Fibroblast of skin of left biceps (primary cell): ENCODE measurements at places on chromosomes 1 and 21.

DNA sequence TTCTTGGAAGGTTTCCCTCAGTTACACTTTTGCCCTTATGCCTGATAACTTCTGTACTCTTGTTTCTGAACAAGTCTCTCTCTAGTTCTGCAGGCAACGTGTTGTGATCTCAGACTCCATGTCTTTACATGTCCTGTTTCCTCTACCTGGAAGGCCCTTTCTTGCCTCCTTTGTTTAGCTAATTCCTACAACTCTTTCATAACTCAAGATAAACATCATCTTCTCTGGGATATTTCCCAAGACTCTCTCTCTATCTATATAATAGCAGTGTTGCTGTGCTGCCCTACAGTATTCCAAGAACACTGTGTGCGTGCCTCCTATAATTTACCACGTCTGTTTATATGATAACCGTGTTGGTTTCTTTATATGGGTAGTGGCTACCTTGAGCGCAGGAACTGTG lies 47.8 kb downstream of the CHRM3 start:
- DNase-seq = no peak

DNA sequence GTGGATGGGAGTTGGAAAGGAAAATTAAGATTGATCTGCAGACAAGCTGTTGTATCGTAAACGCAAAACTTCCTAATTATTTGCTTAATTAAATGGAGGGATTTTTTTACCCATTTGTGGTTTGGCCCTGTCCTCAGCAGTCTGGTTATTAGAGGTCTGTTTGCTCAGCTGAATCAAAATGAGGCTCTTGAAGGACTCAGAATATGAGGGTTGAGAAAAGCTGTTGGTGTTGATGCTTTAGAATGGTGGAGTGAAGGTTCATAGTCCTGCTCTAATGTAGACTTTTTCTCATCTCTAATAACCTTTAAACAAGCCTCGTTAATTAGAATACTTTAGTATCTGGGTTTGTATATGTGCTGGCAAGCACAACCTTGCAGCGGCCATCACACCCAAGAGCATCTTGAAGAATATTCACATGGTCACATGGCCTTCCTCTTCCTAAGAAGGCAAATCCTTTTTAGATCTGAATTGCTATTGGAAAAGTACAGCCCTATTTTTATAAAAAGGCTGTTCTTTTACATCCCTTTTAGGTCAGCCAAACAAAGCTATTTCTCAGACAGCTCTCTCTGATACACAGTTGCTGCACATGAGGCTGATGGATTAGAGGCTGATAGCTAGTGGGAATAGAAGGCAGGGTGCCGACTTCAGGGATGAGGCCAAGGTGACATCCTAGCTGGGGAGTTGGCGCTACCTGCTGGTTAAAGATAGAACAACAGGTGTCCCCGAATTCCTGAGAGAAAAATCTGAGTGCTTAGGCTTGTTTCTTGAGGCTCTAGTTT lies 53.8 kb downstream of the MACF1 start:
- no peak for DNase-seq

GRCh38 chr1:172391976-172392375 lies 28.5 kb upstream of the C1orf105 start:
- no peak for DNase-seq

- no peak for DNase-seq
These were observed 242.7 kb upstream of the IRF2BP2 start for GRCh38 chr1:234852659-234853058.

DNA sequence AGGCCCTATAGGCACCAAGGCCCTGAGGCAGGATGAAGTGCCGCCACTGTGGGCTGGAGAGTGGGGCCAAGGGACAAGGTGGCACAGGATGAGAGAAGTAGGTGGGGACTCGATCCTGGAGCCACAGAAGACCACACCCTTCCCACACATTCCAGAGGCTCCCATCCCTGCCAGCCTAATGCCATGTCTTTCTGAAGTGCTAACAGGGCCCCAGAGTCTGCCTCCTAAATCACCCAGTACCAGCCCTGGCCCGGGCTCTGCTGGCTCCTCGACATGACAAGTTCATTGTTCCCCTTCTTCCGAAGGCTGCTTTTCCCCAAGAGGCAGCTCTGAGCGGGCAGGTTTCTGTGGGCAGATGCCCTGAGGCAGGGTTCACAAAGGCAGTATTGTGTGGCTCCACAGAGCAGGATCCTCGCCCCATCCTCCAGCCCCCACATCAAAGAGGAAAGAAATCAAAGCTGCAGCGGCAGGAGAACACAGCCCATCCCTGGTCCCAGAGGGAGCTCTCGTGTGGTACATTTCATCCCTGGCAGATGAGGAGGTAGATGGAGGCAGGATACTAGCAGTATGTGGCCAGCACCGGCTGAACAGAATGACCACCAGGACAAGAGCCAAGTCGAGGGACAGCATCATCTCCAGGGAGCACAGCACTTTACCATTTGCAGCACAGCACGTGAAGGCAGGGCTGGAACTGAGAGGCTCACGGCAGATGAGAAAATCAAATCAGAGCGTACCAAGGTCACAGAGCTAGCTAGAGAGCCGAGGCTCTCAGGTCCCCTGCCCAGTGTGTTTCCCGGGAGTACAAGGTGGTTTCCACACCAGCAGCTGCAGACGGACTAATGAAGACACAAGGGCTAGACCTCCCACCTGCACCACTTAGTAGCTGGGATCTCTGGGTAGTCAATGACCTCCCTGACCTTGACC lies 64.8 kb downstream of the SYF2 start:
- DNase-seq = no peak

DNA sequence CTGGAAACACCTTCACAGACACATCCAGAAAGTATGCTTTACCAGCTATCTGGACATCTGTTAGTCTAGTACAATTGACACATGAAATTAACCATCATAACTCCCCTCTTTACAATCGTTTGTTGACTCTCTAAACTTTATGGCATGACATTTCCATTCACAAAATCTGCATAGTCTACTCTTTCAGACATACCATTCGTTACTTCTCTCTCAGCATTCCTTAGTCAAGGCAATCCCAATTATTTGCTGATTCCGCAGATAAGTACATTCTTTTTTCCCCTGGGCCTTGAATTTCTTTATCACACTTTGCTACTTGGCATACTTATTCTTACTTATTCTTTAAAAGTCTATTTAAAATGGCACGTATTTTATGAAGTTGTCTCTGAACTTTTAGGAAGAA lies 15.1 kb upstream of the CRB1 start:
- DNase-seq = no peak

- peak; percentile 7 for DNase-seq
These were observed 23.8 kb upstream of the KCNA10 start for GRCh38 chr1:110542725-110543124.

- no peak for DNase-seq
These were observed 4.1 kb downstream of the S100A2 start for GRCh38 chr1:153561466-153561985.

DNA sequence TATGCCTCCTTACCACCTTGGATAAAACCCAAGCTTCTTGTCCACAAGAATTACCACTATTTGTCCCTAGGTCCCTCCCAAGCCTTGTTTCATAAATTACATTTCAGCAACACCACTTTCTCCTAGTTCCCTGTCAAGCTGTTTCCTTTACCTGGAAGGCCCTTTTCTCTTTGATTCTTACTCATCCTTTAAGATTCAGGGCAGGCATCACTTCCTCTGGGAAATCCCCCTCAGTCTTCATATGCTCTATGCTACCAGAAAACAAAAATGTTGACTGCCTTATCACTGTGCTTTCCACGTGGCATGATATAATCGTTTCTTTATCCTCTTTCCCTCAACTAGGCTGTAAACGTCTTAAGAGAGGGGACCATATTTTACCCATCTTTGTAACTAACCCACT lies 102.7 kb downstream of the LYST start:
- no peak for DNase-seq

GRCh38 chr1:208933984-208934525 lies 649.5 kb upstream of the CAMK1G start:
- no peak for DNase-seq

- DNase-seq = no peak
These were observed 5.5 kb upstream of the ANKRD65 start for GRCh38 chr1:1426496-1427105.

GRCh38 chr1:212520746-212521145 lies 87.8 kb upstream of the ATF3 start:
- no peak for DNase-seq

GRCh38 chr1:43381612-43382011 lies 8.0 kb downstream of the MED8 start:
- DNase-seq = no peak

DNA sequence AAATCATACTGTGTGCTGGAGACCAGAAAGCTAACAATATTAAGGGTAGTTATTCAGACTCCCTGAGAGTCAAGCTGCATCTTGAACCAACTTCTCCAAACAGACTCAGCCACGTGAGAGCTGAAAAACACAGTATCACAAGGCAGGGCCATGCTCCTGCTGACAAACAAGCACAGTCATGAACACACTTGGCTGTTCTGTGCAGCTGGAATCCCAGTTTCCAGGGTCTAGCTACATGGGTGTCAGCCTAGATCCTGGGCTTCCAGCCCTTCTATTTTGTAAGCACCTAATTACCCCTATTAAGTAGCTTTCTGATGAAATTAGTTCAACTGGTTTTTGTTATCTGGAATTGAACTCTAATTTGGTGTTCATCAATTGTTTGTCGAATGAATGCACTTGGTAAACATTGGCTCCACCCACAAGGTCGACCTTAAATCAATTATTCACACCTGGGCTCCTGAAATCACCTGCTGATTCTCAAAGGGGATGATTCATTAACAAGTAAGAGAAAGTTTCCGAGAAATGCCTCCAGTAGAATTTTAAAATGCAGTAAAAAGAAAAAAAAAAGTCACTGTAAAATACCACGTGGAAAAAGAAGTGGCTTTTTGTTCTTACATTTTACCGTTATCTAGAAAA lies 179.3 kb downstream of the ZC3H11B start:
- no peak for DNase-seq

GRCh38 chr1:248825136-248825535 lies 579 bp downstream of the SH3BP5L start:
- DNase-seq = no peak

GRCh38 chr1:69191335-69191734 lies 376.4 kb upstream of the LRRC7 start:
- no peak for DNase-seq

GRCh38 chr1:77126307-77126706 lies 92.9 kb downstream of the PIGK start:
- peak; percentile 40 for DNase-seq

DNA sequence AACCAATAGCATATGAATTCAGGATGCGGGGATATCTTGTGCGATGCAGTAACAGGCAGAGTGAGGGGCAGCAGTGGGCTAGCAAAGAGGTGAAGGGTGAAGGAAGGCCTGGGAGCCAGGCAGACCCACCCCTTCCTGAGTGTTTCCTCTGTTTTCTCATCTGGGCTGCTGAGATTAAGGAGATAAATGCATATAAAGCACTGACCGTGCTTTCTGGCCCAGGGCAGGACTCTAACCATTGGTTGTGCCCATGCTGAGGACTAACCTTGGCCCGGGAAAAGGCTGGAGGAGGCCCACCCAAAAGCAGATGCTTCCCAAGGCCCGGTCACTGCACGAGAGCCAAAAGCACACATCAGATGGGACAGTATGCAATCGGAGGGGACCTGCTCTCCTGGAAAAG lies 87.6 kb downstream of the PSMG1 start:
- no peak for DNase-seq
